ENCODE measurements at places on chromosomes 12 and 14. TPM values are rescaled to one million over a fixed set of nuclear protein-coding genes. Genes with fewer than 3 reads are reported as not detected.

Gene ASB2
- total RNA-seq: 274 TPM

Gene ENDOU
- total RNA-seq: not detected

Gene TGFB3
- 196 TPM for total RNA-seq

Gene PRIM1
- 4.8 TPM for total RNA-seq

Gene KCNJ8
- total RNA-seq: 3.4 TPM

Gene CARMIL3
- not detected for total RNA-seq

Gene FAM222A
- 1.8 TPM for total RNA-seq

Gene OTUB2
- 0.08 TPM for total RNA-seq

Gene LTBP2
- total RNA-seq: 33.0 TPM

Gene AHSA1
- total RNA-seq: 185 TPM

Gene ADCY4
- total RNA-seq: 12.1 TPM

Gene POTEM
- not detected for total RNA-seq

Gene SLCO1B1
- total RNA-seq: not detected

Gene DCAF5
- 74.3 TPM for total RNA-seq

Gene MYF5
- 4.7 TPM for total RNA-seq

Gene MUCL1
- total RNA-seq: not detected

Gene EPYC
- total RNA-seq: not detected
